T-helper 1 cell treated with Interleukin-12 subunit alpha and Interleukin-12 subunit beta and Interleukin-4 antibody, amounts not matched to agents 30 ng/mL and 1 ng/mL, for 36 hours (primary cell): ENCODE measurements at places on chromosomes 11 and 22. TPM values are rescaled to one million over a fixed set of nuclear protein-coding genes. Genes with fewer than 3 reads are reported as not detected.

Gene GLB1L2
- total RNA-seq: 2.7 and 3.1 TPM in 2 replicates

Gene LARGE2
- not detected in 2 replicates for total RNA-seq

Gene DTX4
- total RNA-seq: 0.12 and 0.15 TPM in 2 replicates

Gene GLB1L3
- 10.9 and 11.2 TPM in 2 replicates for total RNA-seq

Gene NUDT8
- 6.5 and 6.7 TPM in 2 replicates for total RNA-seq

Gene CD3D
- total RNA-seq: 648 and 691 TPM in 2 replicates

Gene OR52I2
- not detected in 2 replicates for total RNA-seq

Gene THY1
- 3.5 and 3.8 TPM in 2 replicates for total RNA-seq

Gene CENATAC
- total RNA-seq: 62.5 and 66.6 TPM in 2 replicates

Gene CCDC116
- 0.61 and 0.81 TPM in 2 replicates for total RNA-seq

Gene AGBL2
- 3.3 and 5.2 TPM in 2 replicates for total RNA-seq

Gene ZFTA
- total RNA-seq: 2.2 TPM in 2 replicates

Gene JHY
- total RNA-seq: 2.6 and 2.9 TPM in 2 replicates

Gene OR51E2
- not detected in 2 replicates for total RNA-seq

Gene CHADL
- 0.24 and 0.27 TPM in 2 replicates for total RNA-seq

Gene RIMBP3B
- total RNA-seq: 0.07 and 0.22 TPM in 2 replicates

Gene NFAM1
- total RNA-seq: 0.81 and 1.1 TPM in 2 replicates

Gene CNIH2
- 2.1 and 3.1 TPM in 2 replicates for total RNA-seq

Gene C11orf52
- total RNA-seq: not detected in 2 replicates

Gene CCDC88B
- 188 and 191 TPM in 2 replicates for total RNA-seq
